ENCODE measurements at places on chromosomes 2 and 18.
A peak's percentile ranks its signal among the peaks of the same experiment; 100 is the strongest.

GRCh38 chr2:159798376-159798725 lies 343 bp upstream of the CD302 start:
- no peak for DNase-seq

DNA sequence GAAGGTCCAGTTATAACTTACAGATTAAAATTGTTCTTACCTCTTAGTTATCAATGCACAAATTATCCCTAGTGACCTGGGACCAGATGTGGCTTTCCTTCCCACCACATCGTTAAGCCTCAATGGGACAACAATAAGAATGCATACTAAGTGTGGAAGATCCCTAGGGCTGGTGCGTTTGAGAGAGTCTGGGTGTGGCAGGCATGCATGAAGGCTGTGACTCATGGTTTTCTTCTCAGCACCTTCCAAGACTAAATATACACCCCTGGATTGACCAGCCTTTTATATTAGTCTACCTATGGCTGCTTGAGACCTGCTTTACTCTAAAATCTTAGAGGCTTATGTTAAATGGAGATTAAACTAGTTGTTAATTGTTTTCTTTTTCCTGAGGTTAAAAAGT lies 261.7 kb upstream of the SLC14A2 start:
- no peak for DNase-seq

- DNase-seq: no peak
Measured at GRCh38 chr2:158806941-158807340, 11.8 kb downstream of the DAPL1 start.

- DNase-seq: no peak
Measured at GRCh38 chr18:66325251-66325650, 278.6 kb downstream of the CDH19 start.

GRCh38 chr18:73715210-73715670 lies 432.4 kb downstream of the FBXO15 start:
- no peak for DNase-seq

GRCh38 chr2:1769703-1770422 lies 25.5 kb upstream of the PXDN start:
- peak; percentile 51 for DNase-seq

DNA sequence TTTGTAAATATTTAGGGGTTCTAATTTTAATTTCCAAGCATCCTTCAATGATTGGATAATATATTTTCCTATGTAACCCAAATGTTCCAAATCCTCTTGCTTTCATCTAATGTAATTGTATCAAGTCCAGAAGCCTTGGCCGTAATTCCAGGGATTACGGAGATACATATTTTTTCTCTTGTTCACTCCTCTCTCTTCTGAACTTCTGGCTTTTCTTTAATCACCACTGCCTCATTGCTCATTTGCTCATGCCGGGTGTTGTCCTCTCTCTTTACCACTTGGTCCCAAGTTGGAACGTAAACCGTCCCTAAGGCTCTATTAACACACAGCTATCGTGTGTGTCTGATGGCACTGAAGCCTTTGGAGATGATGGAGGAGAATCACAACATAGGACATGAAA lies 188.7 kb upstream of the COL3A1 start:
- no peak for DNase-seq

DNA sequence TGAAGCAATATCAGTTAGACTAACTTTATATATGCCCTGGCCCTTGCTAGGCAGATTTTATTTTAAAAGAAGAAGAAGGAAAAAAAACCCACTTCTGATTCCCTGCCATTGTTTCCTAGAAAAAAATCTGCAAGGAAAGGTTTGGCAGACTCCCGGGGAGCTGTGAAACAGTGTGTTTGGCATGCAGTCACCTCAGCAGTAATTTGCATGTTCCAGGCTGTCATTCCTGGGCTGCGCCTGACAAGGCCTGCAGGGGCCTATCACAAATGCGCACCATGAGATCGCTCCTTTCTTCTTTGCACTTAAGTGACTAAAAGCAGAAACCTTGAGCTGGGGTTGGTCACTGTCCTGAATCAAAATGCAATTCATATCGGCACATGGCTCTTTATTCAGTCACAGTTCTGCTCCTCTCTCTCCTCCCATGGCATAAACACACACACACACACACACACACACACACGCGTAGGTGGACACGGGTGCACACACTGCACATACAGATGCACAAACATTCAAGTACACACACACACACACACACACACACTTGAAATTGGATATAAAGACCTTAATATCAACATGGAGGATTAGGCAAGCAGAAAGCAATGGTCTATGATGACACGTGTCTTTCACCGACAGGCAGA lies 172.8 kb downstream of the MYT1L start:
- no peak for DNase-seq

- no peak for DNase-seq
Measured at GRCh38 chr18:8946066-8946838, 156.2 kb upstream of the NDUFV2 start.

DNA sequence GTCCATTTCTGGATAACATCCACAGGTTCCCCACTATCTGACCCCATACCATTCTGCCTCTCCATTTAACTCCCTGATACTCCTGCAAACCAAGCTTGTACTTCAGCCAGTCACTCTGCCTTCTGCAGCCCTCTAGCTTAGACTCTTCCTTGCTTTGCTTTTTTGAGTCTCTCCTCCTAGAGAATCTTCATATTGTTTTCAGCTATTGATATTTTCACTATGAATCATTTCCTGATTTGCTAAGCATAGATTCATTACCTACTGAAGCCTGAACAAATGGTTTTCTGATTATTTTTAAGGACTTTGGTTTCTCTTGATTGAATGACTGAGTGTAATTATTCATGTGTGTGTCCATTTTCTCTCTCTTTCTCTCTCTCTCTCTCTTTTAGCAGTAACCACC lies 2102.3 kb upstream of the CELF4 start:
- peak; percentile 43 for DNase-seq

- peak; percentile 49 for DNase-seq
Measured at GRCh38 chr2:28736034-28736433, 15.6 kb upstream of the PPP1CB start.

GRCh38 chr2:114281188-114281587 lies 161.3 kb upstream of the DPP10 start:
- DNase-seq: no peak

- DNase-seq: no peak
Measured at GRCh38 chr18:77762642-77763041, 513.0 kb downstream of the GALR1 start.

DNA sequence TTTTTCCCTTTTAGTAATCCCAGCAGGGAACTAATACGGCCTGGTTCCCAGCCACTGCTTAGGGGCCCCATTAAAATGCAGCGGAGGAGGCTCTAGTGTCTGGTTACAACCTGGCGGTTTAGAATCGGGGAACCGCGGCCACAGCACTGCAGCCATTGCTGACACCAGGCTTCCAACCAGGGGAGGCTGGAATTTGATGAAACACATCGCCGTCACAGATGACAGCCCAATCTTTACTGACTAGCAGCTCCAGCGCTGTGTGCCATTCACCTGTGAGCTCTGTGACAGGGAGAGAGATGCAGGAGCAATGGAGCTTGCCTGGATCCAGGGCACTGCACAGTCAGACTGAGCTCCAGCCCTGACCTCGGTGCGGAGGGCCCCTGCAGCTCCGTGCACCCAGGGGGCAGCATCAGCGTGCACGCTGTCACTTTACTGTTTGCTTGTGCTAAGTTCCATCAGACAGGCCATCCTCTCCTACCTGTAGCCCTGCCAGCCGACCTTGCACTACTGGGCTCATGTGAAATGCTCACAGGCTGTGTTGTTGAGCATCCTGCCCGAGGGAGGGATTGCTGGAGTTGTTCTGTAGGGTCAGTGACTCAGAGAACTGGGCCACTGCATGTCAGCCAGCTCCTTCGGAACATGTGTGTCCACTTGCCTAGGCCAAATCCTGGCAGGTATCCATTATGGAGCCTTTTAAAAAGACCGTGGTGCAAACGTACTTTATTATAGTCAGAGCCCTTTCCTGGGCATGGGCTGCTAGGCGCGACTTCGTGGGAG lies 203.5 kb downstream of the SEPTIN10 start:
- no peak for DNase-seq

GRCh38 chr2:133072837-133073694 lies 403.1 kb upstream of the LYPD1 start:
- DNase-seq: no peak

- DNase-seq: no peak
Measured at GRCh38 chr18:74438091-74438490, 19.0 kb downstream of the DIPK1C start.

DNA sequence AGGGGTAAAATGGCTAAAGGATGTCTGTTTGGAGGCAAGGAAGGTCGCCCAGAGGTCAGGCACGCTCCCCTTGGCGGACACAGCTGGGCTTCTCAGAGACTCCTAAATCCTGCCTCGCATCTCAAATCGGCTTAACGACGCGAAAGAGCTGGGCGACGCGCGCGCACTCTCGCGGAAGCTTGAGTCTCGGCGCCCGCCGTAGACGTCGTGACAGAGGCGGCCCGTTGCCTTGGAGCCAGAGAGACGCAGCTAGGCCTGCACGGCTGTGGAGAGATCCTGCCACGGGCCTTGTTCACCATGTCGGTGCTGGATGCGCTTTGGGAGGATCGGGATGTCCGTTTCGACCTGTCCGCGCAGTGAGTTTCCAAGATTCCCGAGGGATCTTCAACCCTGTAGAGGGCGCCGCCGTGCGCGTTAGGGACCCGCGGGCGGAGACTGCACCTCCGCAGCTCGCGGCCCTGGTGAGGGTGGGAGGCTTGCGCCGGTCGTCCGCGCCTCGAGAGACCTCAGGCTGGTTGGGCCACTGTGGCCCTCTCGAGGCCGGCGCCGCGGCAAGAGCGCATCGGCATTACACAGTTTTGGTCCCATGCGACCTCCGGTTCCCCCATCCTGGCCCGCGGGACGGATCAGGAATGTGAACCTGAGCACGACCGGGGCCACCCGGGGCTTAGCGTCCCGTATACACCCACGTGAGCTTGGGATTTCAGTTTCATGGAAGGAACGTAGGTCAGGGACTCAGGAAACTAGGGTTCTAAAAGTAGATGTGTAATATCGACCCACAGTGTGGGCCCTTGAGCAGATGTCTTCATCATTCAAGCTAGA lies at the start of gene BBS5:
TSS of gene BBS5 (plus strand) at position 238 of the 822 bp plus-strand sequence. CDS start at position 298, 60 bp downstream.
- DNase-seq: peak; percentile 87

- DNase-seq: no peak
Measured at GRCh38 chr18:58882686-58883085, 18.0 kb downstream of the ZNF532 start.

DNA sequence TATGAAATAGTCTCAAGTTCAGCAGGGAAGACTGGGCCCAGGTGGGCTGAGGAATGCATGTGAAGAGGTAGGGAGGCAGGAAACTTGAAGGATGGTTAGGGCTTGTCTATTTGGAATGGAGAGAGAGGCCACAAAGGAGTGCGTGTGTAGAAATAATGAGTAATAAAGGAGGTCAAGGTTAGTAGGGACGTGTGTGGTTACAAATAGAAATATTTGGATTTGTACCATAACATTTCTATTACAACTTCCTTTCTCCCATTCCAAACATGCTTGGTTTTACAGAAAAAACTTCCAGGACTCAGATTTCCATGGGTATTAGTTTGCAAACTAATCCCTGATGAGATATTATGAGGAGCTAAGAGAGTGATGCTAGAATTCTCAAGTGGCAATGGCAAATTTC lies 280.6 kb downstream of the NCKAP5 start:
- peak; percentile 5 for DNase-seq

DNA sequence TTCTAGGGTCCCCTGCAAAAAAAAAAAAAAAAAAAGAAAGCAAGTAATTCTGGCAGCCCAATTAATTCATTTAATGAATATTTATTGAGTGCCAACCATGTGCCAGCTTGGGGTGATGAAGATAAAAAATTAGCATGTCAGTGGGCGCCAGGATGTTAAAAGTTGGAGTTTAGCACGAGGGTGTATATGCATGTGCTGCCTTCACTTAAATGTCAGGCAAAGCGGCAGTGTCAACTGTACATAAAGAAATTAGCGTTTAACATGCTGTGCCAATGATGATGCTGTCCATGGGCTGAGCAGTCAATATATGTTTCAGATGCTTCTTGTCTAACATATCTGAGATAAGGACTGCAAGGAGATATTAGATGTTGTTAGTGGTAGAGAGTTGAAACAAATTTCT lies 49.5 kb downstream of the ASAP2 start:
- no peak for DNase-seq

- no peak for DNase-seq
Measured at GRCh38 chr2:241804326-241805229, 4.4 kb upstream of the NEU4 start.

GRCh38 chr18:32772581-32773381 lies at the start of gene KLHL14:
KLHL14 (minus strand) TSS chr18:32773023; CDS start chr18:32770591, 2,432 bp downstream.
- no peak for DNase-seq

DNA sequence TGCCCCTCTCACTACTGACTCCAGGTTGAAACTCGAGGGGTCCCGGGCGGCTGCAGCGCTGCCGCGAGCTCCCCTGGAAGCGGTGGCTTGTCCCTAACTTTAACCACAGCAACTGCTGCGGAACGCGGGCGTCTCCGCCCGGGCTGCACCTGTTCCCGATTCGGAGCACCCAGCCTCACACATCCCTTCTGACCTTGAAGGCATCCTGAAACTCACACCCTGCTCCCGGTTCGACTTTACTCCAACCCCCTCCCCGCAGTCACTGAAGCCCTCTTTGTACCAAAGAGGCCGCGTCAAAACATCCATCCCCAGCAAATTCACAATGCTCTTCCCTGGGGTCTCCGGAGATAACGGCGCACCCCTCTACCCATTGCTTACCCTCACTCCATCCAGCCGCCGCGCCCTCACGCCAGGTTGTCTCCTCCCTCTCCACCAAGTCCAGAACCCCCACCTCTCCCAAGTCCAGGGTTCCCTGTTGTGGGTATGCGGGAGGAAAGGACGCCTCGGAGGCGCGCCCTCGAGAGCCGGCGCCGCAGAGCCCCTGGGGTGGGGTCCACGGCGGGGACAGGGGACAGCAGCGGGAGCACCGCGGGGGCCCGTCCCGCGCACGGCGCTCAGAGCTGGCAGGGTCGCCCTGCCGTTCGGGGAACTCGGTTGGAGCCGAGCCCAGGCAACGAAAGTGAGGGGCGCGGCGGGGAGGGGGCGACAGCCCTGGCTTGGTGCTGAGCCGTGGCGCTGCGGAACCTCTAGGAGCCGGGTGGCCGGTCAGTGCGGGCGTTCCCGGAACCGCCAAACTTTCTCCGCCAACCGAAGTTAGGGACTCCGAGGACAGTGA lies 934 bp downstream of the MYO5B start:
- no peak for DNase-seq

DNA sequence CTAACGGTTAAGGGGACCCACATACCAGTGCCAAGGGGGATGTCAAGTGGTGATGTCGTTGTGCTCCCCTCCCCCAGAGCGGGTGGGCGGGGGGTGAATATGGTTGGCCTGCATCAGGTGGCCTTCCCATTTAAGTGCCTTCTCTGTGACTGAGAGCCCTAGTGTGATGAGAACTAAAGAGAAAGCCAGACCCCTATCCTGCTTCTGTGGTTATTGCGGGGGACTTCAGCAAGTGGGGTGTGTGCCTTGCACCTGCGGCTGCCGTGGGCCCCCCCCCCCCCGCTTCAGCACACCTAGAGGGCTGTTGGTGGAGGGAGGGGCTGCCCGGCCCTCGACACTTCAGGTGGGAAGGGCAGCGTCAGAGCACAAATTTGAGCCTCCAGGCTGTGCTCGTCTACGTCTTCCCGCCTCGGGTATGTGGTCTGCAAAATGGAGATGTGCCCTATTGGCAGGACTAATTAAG lies 6.1 kb downstream of the CTDSP1 start:
- DNase-seq: no peak

GRCh38 chr2:102603904-102604303 lies 15.4 kb upstream of the SLC9A2 start:
- DNase-seq: no peak
